Karpas-422 (cell line): ENCODE measurements at places on chromosomes 6 and 20. TPM values are rescaled to one million over a fixed set of nuclear protein-coding genes. Genes with fewer than 3 reads are reported as not detected.
A peak's percentile ranks its signal among the peaks of the same experiment; 100 is the strongest.

GRCh38 chr6:107787589-107787960 lies 36.5 kb downstream of the SCML4 start:
- no peak for DNase-seq

DNA sequence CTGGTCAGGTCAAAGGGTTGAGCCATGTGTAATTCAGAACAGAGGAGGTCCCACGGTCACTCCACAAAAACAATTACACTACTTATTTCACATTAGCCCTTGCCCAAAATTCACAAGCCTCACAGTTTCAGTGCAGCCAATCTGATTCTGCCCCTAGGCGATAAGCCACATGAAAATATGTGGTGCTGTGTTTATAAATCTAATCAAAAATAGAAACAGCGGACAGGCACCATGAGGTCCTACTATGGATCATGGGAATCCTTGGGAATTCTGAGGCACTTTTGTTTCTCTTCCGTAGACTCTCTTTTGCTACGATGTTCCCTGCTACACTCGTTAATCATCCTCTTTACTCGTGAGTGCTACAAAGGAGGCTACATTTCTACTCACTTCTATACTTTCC lies 476.1 kb downstream of the TFAP2A start:
- no peak for DNase-seq

DNA sequence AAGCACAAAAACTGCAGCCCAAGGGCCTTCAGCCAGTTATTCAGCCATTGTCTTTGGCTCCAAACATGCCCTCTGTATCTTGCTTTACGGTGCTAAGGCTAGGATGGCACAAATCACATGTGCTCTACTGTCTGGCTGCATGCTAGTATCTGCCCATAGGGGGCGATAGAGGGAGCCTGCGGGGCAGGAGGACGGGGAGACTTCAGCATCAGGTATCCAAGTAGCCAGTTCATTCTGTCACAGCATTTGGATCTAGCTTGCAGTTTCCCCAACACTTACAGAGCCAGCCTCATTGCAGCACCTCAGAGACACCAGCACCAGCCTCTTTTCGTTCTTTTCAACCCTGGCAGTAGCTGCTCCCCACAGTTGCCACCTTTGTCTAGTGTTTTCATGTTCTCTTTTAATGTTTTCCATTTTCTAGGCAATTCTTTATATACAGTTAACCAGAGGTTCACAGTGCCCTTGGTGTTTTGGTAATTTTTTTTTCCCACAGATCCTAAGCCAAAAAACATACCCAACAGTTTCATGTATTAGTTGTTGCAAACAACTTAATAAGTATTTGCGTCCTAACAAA lies 705.9 kb downstream of the PTPRT start:
- DNase-seq = peak; percentile 91

DNA sequence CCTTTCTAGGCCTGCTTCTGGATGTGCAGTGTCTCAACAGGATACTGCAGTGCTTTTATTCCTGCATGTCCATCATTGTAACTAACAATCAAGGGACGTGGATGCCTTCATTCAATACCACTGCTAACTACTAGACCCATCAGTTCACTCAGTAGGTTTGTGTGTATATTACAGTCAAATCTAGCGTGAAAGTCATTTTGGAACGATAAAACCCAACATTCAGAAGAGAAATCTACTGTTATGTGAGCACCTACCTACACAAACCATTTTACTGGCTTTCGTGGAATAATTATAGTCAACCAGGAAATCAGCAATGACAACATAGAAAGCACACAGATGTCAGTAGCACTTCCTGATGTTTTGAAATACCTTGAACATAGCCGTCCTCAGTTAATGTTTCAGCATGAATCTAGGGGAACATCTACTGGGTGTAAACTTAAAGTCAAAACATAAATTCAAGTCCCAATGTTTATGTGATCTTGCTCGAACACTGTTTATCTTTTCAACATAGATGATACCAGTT lies 270.6 kb downstream of the FARS2 start:
- DNase-seq = no peak

DNA sequence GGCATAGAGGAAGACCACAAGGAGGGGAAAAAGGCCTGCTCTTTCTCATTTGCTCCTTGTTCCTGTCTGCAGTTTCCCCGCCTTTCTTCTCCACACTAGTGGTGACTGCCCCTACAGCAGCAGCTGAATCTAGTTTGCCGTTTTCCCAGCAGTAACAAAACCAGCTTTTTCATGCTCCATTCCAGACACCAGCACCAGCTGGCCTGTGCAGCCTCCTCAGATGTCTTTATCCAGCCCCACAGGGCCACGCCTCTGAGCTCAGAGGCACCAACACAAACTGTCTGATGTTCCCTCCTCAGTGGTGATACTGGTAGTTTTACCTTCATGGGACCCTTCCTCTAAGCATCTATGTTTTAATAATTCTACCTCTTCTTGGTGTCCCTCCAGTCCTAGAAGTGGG lies 70.4 kb upstream of the SLC24A3 start:
- peak; percentile 35 for DNase-seq

- no peak for DNase-seq
Measured at GRCh38 chr20:50745634-50746137, 14.3 kb downstream of the PARD6B start.

DNA sequence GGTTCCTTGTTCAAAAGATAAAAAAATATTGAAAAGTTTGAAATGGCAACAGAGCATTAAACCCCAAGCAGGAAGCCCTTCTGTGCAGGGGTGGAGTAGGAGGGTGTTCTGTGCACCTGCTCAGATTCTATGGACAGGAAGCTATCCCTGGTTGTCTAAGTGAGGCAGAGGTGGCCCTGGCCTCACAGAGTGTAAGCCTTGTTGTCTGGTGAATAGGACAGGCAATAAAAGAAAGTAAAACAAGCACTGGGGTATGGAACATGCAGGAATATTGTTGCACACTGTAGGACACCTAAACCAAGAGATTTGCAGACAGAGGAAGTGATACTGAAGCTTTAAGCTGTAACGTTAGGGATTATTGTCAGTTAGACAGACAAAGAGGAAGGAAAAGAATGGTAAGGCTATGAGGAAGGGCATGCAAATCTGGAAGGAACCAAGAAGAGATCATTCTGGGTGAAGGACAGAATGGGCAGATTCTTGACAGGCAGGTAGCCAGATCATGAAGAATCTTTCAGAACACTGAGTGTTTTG lies 66.8 kb downstream of the TBC1D7 start:
- DNase-seq = peak; percentile 89

DLL1 gene
- 0.18 and 0.26 TPM in 2 replicates for total RNA-seq

OR2H2 gene
- not detected in 2 replicates for total RNA-seq

- no peak for DNase-seq
Measured at GRCh38 chr6:109793021-109793420, 101.9 kb downstream of the FIG4 start.

EBF4 gene
- 6.5 and 12.8 TPM in 2 replicates for total RNA-seq

CTCFL gene
- total RNA-seq = not detected in 2 replicates

- no peak for DNase-seq
Measured at GRCh38 chr20:10077886-10078285, 43.1 kb downstream of the ANKEF1 start.
